ENCODE measurements at places on chromosomes 4 and X. TPM values are rescaled to one million over a fixed set of nuclear protein-coding genes. Genes with fewer than 3 reads are reported as not detected.

The GLUD2 gene
- 3.7 TPM for total RNA-seq

The UGT2B15 gene
- total RNA-seq = not detected

The PASD1 gene
- total RNA-seq = not detected

The AFF2 gene
- total RNA-seq = 63.7 TPM

The CCNA2 gene
- total RNA-seq = 22.1 TPM

The RS1 gene
- total RNA-seq = 39.0 TPM

The TXK gene
- total RNA-seq = 2.9 TPM

The CLDN22 gene
- total RNA-seq = not detected

The TLR10 gene
- 0.71 TPM for total RNA-seq

The TNMD gene
- 36.9 TPM for total RNA-seq

The PAGE2 gene
- total RNA-seq = not detected

Data from camera-type eye (tissue), 1 donor.